Left lung (tissue), 14 donors: ENCODE measurements at places on chromosomes 1 and 21. TPM values are rescaled to one million over a fixed set of nuclear protein-coding genes. Genes with fewer than 3 reads are reported as not detected.

CATSPERE gene
- 1.8 TPM for polyA plus RNA-seq

DNA sequence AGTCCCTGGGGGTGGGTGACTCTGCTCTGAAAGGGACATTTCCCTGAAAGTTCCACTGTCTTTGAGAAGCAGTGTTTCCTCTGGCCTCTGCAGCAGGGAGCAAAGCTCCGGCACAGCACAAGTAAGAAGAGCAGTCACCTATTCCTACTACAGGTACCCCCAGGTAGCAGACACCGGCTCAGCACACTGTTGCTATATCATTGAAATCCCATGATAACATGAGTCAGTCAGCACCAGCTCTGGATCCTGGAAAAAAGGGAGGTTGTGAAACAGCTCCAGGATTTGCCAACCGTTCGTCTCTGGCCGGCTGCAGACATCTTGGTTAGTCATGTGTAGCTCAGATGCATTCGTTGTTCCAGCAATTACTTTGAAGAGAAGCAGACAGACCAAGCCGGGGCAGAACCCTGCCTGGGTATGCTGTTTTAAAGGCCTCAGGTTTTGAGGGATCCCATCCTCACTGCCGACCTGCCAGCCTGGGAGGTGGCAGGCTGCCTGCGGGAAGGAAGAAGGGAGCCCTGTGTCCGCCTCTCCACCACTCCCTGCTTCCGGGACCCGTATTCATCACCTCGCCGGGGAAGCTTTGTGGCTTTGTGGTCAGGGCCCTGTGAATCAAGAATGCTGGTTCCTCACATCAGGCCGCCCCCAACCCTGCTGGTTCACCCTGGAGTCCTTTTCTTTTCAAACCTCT is 139.2 kb downstream of the CLIC6 start:
- H3K36me3 ChIP-seq, result peaks cover 42% of the 10 kb centered on the region
- no peak overlapping the region for H3K4me3 ChIP-seq
- no peaks in the 10 kb centered on the region for H3K27me3 ChIP-seq
- no peak for DNase-seq
- peak overlapping the region; percentile 94 for H3K27ac ChIP-seq
- peaks cover 97% of the 10 kb centered on the region for H3K4me1 ChIP-seq

GRCh38 chr1:95832370-95832769 is 598.4 kb downstream of the RWDD3 start:
- no peaks in the 10 kb centered on the region for H3K36me3 ChIP-seq
- H3K27ac ChIP-seq, result no peak overlapping the region
- no peaks in the 10 kb centered on the region for H3K27me3 ChIP-seq
- no peaks in the 10 kb centered on the region for H3K4me1 ChIP-seq
- DNase-seq, result no peak

DNA sequence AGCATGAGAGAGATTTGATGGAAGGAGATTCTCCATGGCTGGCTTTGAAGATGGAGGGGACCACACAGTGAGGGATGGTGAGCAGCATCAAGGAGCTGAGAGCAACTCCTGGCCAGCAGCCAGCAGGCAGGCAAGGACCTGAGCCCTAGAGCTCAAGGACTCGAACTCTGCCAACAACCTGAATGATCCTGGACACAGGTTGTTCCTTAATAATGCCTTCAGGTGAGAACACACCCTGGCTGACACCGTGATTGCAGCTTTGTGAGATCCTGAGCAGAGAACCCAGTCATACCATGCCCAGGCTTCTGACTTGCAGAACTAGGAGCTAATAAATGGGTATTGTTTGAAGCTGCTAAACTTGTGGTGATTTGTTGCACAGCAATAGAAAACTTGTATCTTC is 183.1 kb downstream of the LMX1A start:
- H3K27me3 ChIP-seq, result no peaks in the 10 kb centered on the region
- no peaks in the 10 kb centered on the region for H3K36me3 ChIP-seq
- no peak for DNase-seq
- no peak overlapping the region for H3K27ac ChIP-seq

GRCh38 chr21:35547946-35548774 is 499.1 kb upstream of the RUNX1 start:
- no peak for DNase-seq
- no peaks in the 10 kb centered on the region for H3K27me3 ChIP-seq
- H3K4me3 ChIP-seq, result no peak overlapping the region
- H3K36me3 ChIP-seq, result no peaks in the 10 kb centered on the region
- H3K27ac ChIP-seq, result no peak overlapping the region
- no peaks in the 10 kb centered on the region for H3K4me1 ChIP-seq
